ENCODE measurements at places on chromosomes 13 and 19. TPM values are rescaled to one million over a fixed set of nuclear protein-coding genes. Genes with fewer than 3 reads are reported as not detected.
A peak's percentile ranks its signal among the peaks of the same experiment; 100 is the strongest.

GRCh38 chr19:35693835-35694599 lies 10.3 kb upstream of the ZBTB32 start:
- peaks cover 13% of the 10 kb centered on the region for H3K4me1 ChIP-seq
- H3K27me3 ChIP-seq, result no peaks in the 10 kb centered on the region
- H3K36me3 ChIP-seq, result no peaks in the 10 kb centered on the region
- no peak overlapping the region for H3K27ac ChIP-seq
- peak; percentile 84 for DNase-seq
- H3K4me3 ChIP-seq, result no peak overlapping the region

- no peak overlapping the region for H3K4me3 ChIP-seq
- H3K4me1 ChIP-seq, result no peaks in the 10 kb centered on the region
- no peaks in the 10 kb centered on the region for H3K36me3 ChIP-seq
- H3K27me3 ChIP-seq, result no peaks in the 10 kb centered on the region
- no peak for DNase-seq
Observed at GRCh38 chr13:93430381-93430780, 203.8 kb downstream of the GPC6 start.

Gene CYP4F22
- not detected for total RNA-seq

DNA sequence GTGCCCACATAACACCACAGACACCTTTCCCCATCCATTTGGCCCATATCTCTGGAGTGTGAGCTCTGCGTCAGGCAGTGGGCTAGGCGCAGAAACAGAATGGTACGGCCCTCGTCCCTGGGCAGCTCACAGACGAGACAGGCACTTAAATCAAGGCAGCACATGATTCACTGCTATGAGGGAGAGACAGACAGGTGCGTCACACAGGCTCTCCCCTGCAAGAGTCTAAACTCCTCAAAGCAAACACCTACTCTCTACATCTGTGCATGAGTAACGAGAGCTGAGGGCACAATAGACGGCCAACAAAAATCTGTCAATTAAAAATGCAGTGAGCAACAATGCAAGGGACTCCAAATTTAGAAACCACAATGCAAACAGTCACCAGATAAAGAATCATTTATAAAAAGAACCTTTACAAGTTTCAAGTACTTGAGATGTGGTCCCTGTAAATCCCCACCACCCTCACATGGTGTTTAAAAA lies 348.9 kb downstream of the UQCRFS1 start:
- no peaks in the 10 kb centered on the region for H3K4me1 ChIP-seq
- no peaks in the 10 kb centered on the region for H3K36me3 ChIP-seq
- DNase-seq, result no peak
- H3K4me3 ChIP-seq, result no peak overlapping the region
- no peak overlapping the region for H3K27ac ChIP-seq

- H3K4me3 ChIP-seq, result no peak overlapping the region
- no peak for DNase-seq
- peaks cover 71% of the 10 kb centered on the region for H3K27me3 ChIP-seq
- H3K4me1 ChIP-seq, result no peaks in the 10 kb centered on the region
- no peaks in the 10 kb centered on the region for H3K36me3 ChIP-seq
Observed at GRCh38 chr19:9956956-9957355, 20.6 kb upstream of the OLFM2 start.

DNA sequence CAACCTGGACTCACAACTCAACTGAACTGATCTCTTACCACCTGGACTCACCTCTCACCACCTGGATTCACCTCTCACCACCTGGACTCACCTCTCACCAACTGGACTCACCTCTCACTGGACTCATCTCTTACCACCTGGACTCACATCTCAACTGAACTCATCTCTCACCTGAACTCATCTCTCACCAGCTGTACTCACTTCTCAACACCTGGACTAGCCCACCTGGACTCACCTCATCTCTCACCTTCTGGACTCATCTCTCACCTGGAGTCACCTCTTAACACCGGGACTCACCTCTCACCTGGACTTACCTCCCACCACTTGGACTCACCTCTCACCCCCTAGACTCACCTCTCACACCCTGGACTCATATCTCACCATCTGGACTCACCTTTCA lies 7.3 kb upstream of the CASP14 start:
- H3K27me3 ChIP-seq, result no peaks in the 10 kb centered on the region
- no peak overlapping the region for H3K4me3 ChIP-seq
- no peaks in the 10 kb centered on the region for H3K36me3 ChIP-seq

GRCh38 chr13:83549671-83550070 lies 332.6 kb downstream of the SLITRK1 start:
- no peaks in the 10 kb centered on the region for H3K27me3 ChIP-seq
- H3K4me1 ChIP-seq, result no peaks in the 10 kb centered on the region
- no peak overlapping the region for H3K4me3 ChIP-seq

Gene LHB
- 1.6 TPM for total RNA-seq

- H3K4me1 ChIP-seq, result no peaks in the 10 kb centered on the region
- no peaks in the 10 kb centered on the region for H3K36me3 ChIP-seq
- DNase-seq, result no peak
- H3K27ac ChIP-seq, result no peak overlapping the region
- no peaks in the 10 kb centered on the region for H3K27me3 ChIP-seq
- no peak overlapping the region for H3K4me3 ChIP-seq
Observed at GRCh38 chr19:28667348-28667977, 545.5 kb downstream of the UQCRFS1 start.

Gene SIGLEC7
- not detected for total RNA-seq

- no peak overlapping the region for H3K4me3 ChIP-seq
- H3K36me3 ChIP-seq, result no peaks in the 10 kb centered on the region
- no peak for DNase-seq
- peaks cover 11% of the 10 kb centered on the region for H3K27me3 ChIP-seq
- H3K4me1 ChIP-seq, result no peaks in the 10 kb centered on the region
Observed at GRCh38 chr13:23688336-23688735, 118.1 kb downstream of the TNFRSF19 start.

DNA sequence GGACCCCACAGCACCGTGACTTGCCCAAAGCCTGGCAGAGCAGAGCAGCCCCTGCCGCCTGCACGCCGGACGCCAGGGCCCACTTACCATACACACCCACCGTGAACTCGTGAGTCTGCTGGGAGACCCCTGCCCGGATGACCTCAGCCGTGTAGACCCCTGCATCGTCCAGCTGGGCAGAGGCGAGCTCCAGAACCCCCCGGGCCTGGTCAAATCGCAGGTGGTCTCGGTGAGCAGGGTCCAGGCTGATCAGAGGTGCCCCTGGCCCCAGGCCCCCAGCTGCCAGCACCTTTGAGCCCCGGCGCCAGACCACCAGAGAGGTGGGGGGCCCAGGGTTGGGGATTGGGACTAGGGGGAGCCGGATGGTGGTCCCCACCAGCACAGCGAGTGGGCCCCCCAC lies 873 bp downstream of the VSIG10L start:
- no peaks in the 10 kb centered on the region for H3K36me3 ChIP-seq
- no peaks in the 10 kb centered on the region for H3K27me3 ChIP-seq
- H3K27ac ChIP-seq, result no peak overlapping the region
- H3K4me3 ChIP-seq, result no peak overlapping the region
- peaks cover 21% of the 10 kb centered on the region for H3K4me1 ChIP-seq

Gene ZNF540
- total RNA-seq, result 0.25 TPM

GRCh38 chr19:13102666-13103580 lies at the start of gene LYL1:
Gene LYL1 (minus strand): TSS chr19:13102858. CDS start chr19:13101171, 1,687 bp downstream.
- H3K36me3 ChIP-seq, result peaks cover 7% of the 10 kb centered on the region
- H3K4me1 ChIP-seq, result no peaks in the 10 kb centered on the region
- H3K27me3 ChIP-seq, result no peaks in the 10 kb centered on the region

DNA sequence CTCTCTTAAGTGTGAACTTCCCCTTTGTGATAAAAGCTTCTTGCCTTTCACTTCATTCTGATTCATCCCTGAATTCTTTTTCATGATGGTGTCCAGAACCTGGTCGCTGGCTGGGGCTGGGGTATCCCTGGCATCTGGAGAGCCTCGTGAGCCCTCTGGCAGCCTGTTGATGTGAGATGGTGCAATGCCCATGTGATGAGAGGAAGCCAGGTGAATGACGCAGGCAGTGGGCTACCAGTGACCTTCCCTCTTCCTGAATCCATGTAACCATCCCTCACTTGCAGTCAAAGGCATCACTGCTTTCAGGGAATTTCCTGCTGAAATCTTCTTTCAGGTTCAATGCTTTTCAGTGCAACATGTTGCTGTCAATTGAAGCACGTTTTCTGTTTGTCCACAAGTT lies 158.6 kb upstream of the SLC10A2 start:
- H3K27me3 ChIP-seq, result no peaks in the 10 kb centered on the region
- no peak overlapping the region for H3K27ac ChIP-seq
- no peaks in the 10 kb centered on the region for H3K4me1 ChIP-seq
- H3K4me3 ChIP-seq, result no peak overlapping the region

- H3K4me3 ChIP-seq, result no peak overlapping the region
- no peaks in the 10 kb centered on the region for H3K4me1 ChIP-seq
- H3K27ac ChIP-seq, result no peak overlapping the region
- H3K27me3 ChIP-seq, result peaks cover 87% of the 10 kb centered on the region
Observed at GRCh38 chr19:51739466-51740213, 12.0 kb downstream of the FPR1 start.

Gene ANGPTL4
- not detected for total RNA-seq

DNA sequence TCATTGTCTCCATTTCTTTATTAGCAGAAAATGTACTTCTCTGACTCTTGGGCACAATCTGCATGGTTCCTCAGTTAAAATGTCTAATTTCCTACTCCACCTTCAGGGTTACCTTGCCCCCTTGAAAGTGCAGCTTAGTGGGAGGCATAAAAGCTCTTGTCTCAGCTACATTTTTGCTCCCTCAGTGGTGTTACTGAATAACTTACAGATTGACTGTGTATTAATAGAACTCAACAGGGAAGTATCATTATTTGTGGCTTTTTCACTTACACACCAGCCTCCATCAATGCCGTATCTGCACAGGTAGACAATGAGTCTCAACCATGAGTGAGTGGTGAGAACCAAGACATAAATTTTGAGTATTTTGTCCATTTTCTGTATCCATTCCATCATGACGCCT lies 456.2 kb upstream of the MIR17HG start:
- no peaks in the 10 kb centered on the region for H3K27me3 ChIP-seq
- H3K36me3 ChIP-seq, result no peaks in the 10 kb centered on the region
- no peak for DNase-seq
- H3K4me1 ChIP-seq, result no peaks in the 10 kb centered on the region
- H3K27ac ChIP-seq, result no peak overlapping the region
- no peak overlapping the region for H3K4me3 ChIP-seq

GRCh38 chr19:1136201-1136600 lies 32.4 kb downstream of the GPX4 start:
- H3K4me3 ChIP-seq, result no peak overlapping the region
- DNase-seq, result no peak
- H3K36me3 ChIP-seq, result no peaks in the 10 kb centered on the region

Data from PC-9 (cell line).